Gastrocnemius medialis (tissue), 4 donors: ENCODE measurements at places on chromosomes 16 and 17.

DNA sequence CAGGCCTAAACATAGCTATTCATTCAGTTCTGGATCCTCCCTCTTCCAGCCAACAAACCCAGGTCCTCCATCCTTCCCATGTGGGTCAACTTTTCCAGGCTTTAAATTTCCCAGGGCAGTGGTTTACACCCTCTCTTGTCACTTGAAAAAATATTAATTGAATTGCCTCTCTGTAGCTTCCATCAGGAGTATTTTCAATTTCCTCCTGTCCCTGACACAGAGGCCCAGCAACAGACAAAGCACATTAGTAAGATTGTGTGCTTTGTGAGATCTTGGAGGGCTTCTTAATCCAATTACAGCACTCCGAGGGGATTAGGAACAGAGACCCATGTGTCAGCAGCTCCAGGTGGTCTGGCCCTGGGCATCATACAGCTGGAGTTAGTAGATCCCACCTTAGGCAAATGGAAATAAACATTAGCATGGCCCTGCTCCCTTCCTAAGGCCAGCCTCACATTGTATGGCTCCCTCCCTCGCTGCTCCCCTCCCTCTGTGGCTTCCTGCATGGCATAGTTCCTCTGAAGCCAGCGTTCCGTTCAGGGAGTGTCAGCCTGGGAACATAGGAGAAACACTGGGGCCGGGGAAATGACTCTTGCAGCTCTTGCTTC, 132.7 kb upstream of the HSBP1 start:
- no peak for DNase-seq

- no peak for DNase-seq
These were observed 27.1 kb downstream of the PMP22 start for GRCh38 chr17:15238057-15238456.

- no peak for DNase-seq
These were observed 66.0 kb downstream of the RAP1GAP2 start for GRCh38 chr17:2862197-2862596.

GRCh38 chr16:89197033-89197632, 3.2 kb downstream of the SLC22A31 start:
- DNase-seq = no peak

- no peak for DNase-seq
These were observed 217.6 kb upstream of the CA10 start for GRCh38 chr17:52376137-52376536.

DNA sequence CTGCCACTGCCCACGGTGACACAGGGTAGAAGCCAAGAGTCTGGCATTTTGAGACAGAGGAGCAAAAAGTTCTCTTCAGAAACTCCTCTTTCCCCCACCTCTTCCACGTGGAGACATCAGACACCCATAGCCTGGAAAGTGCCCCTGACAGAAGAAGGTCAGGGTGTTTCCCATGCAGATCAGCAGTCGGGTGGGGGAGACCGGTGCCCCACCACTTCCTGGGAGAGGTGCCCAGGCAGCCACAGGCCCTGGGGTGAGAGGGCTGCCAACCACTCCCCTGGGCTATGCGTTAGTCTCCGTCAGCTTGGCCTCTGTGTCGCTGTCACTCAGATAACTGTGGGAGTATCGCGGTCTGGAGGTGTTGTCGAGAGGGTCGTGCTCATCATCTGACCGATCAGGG, 31.5 kb downstream of the PIPOX start:
- DNase-seq = peak; percentile 55

GRCh38 chr16:74724820-74725549, 24.3 kb upstream of the MLKL start:
- no peak for DNase-seq

DNA sequence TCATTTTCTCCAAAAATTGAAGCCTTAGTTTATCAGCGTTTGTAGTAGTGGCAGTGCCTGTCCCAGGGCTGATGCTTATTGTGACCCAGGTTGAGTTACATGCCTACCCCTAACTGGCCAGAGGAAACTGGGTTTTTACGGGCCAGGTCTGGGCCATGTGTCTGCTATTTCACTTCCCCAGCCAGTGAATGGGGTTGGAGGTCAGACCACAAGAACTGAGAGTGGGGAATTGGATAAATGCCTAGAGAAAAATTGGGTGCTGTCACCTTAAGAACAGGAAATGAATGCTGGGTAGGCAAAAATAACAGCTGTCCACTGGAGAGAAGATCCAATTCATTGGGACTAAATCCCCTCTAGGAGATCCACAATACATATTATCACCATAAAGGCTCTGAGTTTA, 5.2 kb downstream of the ADPRM start:
- DNase-seq = no peak

DNA sequence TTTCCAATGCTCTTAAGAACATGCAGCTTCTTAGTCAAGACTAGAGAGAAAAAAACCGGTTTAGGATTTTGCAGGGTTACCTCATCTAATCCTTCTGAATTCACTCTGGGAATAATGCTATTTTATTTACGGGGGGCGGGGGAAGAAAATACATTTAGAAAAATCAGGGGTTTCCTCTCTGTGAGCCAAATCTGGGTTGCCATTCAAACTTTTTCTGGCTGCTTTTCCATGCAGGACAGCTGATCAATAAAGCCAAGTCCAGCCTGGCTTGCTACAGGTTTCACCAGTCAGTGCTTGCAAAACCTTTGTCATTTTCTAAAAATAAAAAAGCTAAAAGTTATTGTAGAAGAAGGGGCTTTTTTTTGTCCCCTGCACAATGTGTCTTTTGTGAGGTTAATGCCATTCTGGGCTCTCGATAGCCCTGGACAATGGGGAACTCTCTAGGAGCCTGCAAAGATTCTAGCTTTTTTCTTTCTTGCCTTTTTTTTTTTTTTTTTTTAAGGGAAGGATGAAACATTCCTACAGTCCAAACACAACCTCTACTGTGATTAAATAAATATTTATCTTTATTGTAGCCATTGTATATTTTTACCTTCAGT, 13.1 kb upstream of the ZFHX3 start:
- DNase-seq = no peak

- DNase-seq = no peak
These were observed 8.6 kb upstream of the DDX52 start for GRCh38 chr17:37651849-37652248.
